ENCODE measurements at places on chromosomes 1 and 21.

DNA sequence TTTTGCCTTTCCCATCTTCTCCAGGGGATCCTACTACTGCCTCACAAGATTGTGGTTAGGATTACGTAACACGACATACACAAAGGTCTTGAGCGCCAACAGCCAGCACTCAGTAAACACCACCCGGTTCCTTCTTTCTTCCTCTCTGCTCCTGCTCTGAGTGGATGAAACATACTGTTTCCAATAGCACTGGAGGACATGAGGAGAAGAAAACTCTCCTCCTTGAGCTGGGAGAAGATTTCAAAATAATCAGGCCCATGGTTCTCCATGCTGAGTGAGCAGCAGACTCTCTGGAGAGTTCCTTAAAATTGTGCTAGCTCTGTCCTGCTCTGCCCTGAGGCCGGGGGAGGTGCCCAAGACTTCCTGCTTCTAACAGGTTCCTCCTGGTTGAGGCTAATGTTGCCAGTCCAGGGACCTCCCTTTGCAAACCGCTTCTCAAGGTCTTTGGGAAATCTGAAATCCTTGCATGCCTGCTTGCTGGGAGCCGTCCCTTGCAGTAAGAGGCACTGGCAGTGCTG, 29.4 kb upstream of the MX1 start:
- DNase-seq = no peak

DNA sequence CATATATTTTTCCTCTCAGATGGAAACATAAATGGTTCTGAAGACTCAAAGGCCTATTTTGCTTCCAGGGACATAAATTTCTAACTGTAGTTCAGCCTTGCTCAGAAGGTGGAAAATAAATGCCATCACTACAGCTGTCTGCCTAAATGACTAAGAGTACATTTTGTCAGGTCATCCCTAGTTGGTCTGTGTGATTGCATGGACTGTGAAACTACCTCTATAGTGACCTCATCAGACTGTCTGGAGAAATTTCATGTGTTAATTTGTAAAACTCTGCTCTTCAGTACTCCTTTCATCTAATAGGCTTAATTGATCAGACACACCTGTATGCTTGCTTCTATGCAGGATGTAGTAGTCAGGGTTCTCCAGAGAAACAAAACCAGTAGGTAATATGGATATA, 886.9 kb downstream of the AMY1C start:
- DNase-seq = no peak

DNA sequence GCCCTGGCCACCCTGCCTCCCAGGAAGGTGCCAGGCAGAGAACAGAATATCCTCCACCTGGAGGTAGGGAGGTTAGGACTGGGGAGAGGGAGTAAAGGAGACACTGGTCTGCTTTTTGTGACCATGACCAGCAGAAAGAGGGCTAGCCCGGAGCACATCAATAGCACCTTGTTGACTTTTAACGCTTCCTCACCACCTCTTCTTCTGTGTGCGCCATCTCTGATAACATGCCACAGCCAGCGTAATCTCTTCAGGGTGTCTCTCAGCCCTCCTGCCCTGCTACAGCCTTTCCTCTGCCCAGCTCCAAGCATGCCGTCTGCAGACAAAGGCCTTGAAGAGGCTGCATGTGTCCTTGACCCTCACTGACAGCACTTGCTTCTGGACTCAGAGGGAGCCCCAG, 50.9 kb upstream of the GJA5 start:
- no peak for DNase-seq

DNA sequence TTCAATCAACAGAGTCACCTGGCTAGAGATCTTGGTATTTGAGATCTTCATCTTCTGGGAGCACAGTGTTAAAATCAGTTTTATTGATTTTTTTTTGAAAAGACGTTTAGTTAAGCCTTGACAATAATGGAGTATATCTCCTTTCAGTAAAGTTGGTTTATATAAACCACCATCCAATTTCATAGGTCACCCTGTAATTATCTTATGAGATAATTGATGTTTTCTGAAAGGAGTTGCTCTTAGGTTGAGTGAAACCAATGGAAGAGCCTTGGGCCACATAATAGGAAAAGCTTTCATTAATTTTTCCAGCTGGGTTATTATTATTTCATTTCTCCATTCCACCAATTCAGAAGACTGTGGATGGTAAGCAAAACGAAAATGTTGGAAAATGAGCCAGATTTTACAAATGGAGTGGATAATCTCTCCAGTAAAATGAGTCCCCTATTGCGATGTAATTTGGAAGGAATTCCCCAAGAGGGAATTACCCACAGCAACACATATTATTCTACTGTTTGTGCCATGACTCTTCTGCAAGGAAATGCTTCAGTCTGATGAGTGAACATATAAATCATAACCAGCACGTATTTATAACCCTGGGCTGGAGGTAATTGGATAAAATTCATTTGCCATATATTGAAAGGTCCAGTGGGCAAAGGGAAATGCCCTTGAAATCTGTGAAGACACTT, 46.2 kb upstream of the TINAGL1 start:
- DNase-seq = no peak

DNA sequence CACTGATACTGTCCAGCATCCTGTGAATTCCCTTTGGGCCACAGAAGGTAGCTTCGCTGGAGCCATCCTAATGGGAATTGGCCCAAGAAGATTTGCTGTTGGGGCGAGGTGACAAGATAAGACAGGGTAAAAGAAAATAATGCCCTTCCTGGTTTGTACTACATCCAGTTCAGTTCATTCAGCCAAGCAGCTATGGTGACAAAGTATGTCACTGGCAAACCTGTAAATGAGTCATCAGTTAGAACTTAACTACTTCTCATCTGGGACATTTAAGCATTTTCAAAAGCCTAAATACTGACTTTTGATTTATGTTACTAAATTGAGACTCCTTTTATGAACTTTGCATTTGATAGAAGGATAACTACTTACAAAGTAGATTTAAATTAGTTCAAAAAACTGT, 54.2 kb downstream of the WDR64 start:
- DNase-seq = no peak

- no peak for DNase-seq
Measured at GRCh38 chr1:160726114-160726497, 12.9 kb upstream of the SLAMF7 start.

DNA sequence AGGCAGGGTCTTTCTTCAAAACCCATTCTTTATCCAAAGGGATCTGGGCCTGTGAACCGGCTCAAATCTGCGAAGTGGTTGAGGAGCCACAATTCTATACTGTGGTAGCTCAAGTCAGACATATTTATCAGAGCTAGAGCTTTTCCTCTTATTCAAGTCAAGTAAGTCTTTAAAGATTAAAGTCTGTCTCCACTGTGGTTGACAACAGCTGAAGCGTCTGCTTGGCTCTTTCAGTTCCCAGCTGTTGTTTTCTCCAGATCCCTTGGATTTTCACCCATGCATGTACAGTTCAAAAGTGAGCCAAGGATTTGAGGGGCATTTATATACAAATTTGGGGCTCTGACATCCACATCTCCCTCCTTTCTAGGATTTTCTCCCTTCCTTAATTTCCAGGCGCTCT, 66.9 kb downstream of the C1orf185 start:
- DNase-seq = no peak

DNA sequence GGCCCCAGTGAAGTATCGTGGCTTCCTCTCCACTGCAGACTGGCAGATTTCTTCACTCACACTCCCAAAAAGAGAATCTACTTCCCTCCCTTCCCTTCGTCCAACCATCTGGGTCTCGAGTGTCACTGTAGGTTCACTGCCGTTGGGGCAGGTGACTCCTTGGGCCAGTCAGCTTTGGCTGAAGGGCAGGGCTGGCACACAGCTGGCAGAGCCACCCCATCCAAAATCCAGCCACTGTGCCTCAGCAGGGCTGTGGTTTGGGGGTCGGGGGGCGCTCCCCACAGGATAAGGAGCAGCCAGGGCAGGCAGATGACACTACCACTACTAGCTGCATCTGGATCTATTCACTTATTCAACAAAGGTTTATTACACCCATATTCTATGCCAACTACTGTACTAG, 9.8 kb downstream of the PINK1 start:
- no peak for DNase-seq

DNA sequence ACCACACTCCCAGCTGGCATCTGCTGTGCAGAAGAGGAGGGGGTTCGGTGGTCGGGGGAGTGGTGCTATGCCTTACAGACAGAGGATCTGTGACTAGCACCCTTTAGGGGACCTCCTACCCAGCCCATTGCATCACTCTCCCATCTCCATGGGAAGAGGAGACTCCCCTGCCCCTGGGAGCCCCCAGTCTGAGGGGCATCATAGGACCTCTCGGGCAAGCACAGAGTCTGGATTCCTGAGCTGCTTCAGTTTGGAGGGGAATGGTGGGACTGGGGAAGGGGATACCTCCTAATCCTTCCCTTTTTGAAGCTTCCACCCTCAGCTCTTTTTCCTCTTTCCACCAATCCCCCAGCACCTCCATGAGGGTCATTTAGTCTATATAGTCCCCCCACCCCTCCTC, 1.4 kb downstream of the INSRR start:
- DNase-seq = no peak

- DNase-seq = no peak
Measured at GRCh38 chr1:165117482-165117881, 239.0 kb downstream of the LMX1A start.

DNA sequence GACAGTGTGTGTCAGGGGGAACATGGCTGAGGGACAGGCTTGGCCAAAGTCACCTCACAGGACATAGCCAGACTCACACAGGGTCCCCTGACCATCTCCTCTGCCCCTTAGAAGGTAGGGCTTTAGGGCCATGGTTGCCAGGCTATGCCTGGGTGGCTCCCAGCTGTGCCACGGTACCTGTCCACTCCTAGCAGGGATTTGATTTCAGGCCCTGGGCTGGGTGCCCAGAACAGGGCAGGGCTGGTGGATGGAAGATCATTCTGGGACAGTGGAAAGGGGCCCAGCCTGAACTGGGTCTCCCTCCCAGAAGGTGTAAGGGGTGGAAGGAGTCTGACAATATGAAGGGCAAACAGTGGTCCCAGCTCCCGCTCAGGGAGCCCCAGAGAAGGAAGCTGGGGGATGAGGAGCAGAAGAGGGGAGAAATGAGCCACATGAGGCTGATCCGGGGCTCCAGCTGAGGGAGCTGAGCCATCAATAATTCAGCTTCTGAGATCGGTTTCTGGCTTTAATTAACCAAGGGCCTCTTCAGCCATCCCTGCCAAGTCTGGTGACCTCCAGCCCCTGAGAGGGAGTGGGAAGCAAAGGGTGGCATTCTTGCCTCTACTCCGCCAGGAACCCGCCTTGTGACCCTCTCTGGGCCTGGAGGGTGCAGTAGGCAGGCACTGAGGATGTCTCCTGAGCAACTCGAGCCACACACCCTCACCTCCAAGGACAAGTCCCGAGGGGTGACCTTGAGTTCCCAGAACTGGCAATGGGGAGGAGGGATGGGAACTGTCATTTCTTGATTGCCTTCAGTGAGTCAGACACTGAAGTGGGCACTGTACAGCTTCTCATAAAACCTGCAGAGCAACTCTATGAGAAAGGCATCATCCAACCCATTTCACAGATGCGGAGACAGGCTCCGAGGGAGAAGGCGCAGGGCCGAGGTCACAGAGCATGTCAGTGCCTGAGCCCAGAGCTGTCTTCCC, 2.1 kb downstream of the CD164L2 start:
- no peak for DNase-seq

- no peak for DNase-seq
Measured at GRCh38 chr1:47208374-47208850, 18.6 kb upstream of the PDZK1IP1 start.

GRCh38 chr1:221620437-221621384, 121.2 kb downstream of the DUSP10 start:
- DNase-seq = no peak

DNA sequence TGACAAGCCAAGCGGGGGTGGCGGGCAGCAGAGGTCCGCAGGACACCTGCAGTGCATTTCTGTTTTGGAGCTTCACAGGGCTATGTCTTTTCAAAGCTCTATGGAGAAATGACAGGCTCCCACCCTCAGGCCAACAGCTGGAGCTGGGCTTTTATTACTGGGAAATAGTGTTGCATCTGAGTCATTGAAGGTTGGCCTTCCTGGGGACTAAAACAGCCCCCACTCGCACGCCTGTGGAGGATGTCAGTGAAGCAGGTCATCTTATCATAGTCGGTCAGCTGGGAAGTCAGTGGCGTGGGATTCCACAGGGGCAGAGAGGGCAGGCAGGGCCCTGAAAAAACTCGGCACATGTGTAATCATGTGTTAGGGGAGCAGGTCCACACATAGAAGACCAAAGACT, 55.3 kb downstream of the NTPCR start:
- no peak for DNase-seq

- DNase-seq = no peak
Measured at GRCh38 chr1:227070638-227071285, 130.7 kb downstream of the COQ8A start.

- no peak for DNase-seq
Measured at GRCh38 chr1:192561301-192561700, 14.3 kb upstream of the RGS1 start.

- DNase-seq = no peak
Measured at GRCh38 chr1:59994302-59995198, 68.0 kb upstream of the CYP2J2 start.

GRCh38 chr1:161127649-161128048, 4.8 kb downstream of the DEDD start:
- no peak for DNase-seq

DNA sequence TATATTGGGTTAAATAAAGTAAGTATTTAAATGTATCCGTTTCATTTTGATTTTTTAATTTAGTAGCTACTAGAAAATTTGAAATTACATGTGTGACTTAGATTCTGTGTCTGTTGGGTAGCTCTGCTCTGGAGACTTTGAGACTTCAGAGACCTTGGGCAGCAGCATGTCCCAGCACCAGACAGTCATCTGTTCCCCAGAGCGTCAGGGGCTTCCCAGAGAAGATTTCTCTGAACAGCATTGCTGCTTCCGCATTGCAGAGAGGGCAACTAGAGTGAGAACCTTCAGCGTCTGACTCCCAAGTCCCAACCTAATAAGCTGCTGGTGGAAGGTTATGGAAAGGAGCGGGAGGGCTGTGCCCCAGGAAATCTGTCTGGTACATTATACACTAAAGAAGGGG, 6.6 kb downstream of the LINGO4 start:
- DNase-seq = no peak

DNA sequence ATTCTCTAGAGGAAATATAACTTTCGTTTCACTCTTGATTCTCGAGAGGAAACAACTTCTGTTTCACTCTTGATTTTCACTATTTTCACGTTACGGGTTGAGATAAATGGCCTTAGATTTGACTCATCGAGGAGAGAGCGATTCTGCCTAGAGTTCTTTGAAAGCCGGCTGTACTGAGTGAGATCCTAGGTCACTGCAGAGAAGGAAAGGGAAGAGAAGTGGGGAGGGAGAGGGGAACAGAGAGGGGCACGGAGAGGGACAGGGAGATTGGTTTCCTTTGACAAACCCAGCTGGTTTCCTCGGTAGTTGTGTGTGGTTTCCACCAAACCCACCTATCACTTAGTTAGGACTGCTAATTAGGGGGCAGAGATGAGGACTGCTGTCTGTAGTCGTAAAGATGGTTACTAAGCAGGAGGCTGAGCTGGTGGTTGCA, 21.6 kb upstream of the GPR137B start:
- DNase-seq = peak; percentile 26

DNA sequence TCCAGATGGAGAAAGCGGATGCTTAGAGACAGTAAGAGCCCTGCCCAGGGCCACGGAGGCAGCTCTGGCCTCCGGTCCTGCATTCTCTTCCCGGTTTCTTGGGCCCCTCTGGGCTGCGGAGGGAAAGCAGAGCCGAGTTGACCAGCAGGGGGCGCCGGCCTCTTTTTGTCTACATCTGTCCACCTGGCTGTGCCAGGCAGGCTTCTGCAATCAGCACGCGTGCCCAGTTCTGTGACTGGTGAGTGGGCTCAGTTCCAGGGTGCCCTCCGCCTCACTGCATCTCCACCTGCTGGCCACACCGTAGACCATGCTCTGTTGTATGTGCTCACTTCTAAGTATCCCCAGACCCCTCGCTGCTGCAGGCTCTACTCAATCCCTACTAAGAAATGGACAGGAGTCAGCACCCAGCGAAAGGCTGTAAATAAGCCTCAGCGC, 6.7 kb upstream of the HUNK start:
- peak; percentile 28 for DNase-seq
